Peyer's patch (tissue), 4 donors: ENCODE measurements at places on chromosomes 11 and 22. TPM values are rescaled to one million over a fixed set of nuclear protein-coding genes. Genes with fewer than 3 reads are reported as not detected.

DNA sequence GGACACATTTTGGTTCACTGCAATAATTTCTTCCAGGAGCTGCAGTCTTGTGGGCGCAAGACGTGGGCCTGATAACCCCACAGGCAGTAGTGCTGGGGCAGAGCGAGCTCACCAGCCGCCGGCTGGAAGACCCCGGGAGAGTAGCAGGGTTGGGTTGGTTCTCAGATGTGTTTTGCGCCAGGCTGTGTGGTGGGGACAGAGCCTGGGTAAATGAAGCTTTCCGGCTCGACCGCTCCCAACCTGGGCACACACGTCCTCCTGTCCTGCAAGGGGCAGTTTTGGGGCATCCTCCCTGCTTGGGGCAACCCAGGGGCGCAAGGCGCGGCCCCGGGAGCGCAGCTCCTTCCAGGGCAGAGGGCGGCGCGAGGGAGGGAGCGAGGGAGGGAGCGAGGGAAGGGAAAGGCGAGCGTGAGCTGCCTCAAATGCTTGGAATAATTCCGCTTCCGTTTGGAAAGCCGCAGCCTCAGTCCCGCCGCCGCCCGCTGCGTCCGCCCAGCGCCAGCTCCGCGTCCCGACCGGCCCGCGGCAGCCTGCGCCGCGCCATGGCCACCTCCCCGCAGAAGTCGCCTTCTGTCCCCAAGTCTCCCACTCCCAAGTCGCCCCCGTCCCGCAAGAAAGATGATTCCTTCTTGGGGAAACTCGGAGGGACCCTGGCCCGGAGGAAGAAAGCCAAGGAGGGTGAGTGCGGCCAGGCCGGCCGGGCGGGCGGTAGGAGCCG, at the start of gene PARVA:
TSS of gene PARVA (plus strand) at position 466 of the 718 bp plus-strand sequence. CDS start at position 543, 77 bp downstream.
- no peak for DNase-seq

- no peak for DNase-seq
Measured at GRCh38 chr22:20607157-20607907, 99.9 kb downstream of the MED15 start.

DNA sequence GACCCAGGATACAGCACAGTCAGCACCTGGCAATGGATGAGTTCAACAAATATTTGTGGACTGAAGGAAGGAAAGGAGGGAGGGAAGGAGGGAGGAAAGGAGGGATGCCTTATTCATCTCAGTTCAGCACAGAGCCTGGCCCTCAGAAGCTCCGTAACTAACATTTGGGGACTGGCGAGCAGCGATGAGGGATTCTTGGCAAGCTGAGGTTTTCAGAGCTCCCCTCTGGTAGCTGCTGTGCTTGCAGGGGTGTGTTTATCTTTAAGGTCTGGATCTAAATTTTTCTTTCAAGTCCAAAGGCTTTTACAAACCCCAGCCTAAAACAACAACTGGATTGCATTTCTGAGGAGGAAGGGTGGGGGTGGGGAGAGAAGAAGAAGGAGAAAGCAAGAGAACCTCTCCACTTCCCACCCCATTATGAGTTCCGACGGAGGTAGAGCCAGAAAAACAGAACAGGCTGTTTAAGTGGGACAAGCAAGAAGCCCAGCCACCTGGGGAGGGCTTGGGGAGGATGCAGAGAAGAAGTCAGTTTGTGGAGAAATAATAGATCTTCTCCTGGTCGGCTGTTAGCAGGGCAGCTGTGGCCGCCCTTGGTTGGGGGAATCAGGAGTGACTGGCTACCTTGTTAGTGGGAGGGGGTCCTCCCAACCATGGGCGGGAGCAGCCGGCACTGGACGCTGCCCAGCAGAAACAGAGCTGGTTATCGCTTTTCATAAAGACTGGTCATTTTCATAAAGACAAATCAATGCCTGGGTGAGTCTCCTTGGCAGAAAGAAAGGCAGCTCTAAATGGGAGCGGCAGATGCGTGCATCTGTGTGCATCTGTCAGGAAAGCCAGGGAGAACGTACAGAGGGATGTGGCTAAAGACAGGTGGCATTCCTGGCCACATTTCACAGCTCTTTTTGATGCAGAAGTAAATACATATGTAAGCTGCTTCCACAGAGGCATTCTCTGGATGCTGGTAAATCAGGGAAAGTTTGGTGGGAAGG, 78.0 kb downstream of the TSPAN18 start:
- peak; percentile 28 for DNase-seq

GRCh38 chr22:33401291-33401690, 343.1 kb upstream of the SYN3 start:
- no peak for DNase-seq

Gene P2RY6
- total RNA-seq = not detected

Gene ANGPTL5
- not detected for total RNA-seq

Gene RAPSN
- total RNA-seq = 0.76 TPM

DNA sequence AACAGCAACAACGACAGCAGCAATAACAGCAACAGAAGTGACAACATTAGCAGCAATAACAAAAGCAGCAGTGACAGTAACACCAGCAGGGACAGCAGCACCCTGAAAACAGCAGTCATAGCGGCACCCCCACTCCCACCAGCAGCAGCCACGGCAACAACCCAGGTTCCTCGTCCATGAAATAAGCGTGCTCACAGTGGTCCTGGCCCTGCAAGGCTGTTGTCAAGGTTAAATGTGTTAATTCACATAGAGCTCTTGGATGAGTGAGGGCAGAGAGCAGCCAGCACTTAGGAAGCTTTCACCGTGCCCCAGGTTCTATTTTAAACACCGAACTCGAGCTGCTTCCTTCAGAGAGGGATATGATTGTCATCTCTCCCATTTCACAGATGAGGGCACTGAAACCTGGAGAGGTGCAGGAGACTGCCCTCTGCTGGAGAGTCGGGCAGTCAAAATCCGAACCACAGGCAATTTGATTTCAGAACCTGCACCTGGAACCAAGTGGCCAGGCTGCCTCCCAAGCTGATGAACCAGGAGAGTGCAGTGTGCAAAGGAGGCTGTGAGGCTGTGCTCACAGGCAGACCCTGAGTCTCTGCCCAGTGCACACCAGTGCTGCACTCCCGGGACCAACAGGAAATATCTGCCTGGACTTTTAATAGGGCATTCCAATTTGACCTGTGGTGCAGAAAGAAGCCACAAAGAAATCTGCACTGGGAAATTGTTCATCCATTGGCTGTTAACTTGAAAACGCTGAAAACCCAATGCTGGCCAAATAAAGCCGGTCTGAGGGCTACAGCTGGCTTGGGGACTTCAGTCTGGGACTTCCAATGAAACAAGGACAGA, 22.9 kb upstream of the FGF3 start:
- DNase-seq = peak; percentile 32

Gene FOLR3
- not detected for total RNA-seq

- DNase-seq = no peak
Measured at GRCh38 chr11:121574801-121575200, 122.0 kb upstream of the SORL1-AS1 start.

Gene MGAT3
- 47.1 TPM for total RNA-seq
